ENCODE measurements at places on chromosomes 2 and 18.

GRCh38 chr18:68854786-68855391 lies 57.0 kb downstream of the CCDC102B start:
- DNase-seq = no peak

DNA sequence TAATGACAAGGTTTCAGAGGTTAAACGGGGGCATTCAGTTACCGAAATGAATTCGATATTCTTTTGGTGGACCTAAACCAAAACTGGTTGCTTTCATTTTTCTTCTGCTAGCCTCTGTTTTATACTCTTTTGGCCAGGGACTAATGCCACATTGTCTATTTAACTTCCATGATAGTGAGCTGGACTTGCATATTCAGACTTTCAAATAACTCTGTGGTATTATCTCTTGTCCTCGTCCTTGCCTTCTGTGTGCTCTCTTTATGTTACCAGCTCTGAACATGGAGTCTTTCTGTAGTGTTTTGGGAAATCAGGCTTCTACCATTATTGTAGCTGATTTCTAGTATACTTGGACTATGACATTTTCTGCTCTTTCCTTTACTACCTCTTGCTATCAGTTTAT lies 75.1 kb downstream of the CCDC102B start:
- no peak for DNase-seq

- DNase-seq = no peak
Observed at GRCh38 chr2:29097569-29097968, 17.6 kb upstream of the CLIP4 start.

DNA sequence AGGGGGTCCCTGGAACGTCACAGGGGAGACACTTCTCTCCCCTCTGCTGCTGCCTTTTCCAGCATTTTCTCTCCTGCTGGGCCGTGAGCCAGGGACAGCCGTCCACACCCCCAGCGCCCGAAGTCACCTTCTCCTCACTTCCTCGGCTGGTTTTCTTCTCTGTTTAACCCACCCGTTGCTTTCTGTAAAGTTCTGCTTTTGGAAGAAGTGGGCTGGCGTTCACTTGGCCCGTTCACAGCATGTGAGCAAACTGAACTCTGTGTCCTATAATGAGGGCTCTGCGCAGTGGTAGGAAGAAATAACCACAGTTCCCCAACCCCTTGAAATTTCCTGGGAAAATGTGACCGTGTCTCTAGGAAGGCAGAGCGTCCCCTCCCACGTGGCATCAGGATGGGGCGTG lies 187.0 kb upstream of the HDAC4 start:
- no peak for DNase-seq

GRCh38 chr2:159317392-159318088 lies 31.0 kb upstream of the WDSUB1 start:
- no peak for DNase-seq

DNA sequence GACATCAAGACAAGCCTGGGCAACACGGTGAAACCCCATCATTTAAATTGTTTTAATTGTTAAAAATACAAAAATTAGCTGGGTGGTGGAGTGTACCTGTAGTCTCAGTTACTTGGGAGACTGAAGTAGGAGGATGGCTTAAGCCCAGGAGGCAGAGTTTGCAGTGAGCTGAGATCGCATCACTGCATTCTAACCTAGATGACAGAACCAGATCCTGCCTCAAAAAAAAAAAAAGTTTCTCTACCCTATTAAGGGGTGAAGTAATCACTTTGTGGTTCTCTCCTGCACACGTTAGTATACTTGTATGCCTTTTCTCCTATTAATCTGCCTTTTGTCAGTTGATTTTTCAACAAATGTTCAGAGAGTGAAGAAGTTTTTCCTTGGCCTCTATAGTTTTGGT lies 18.1 kb upstream of the PUM2 start:
- no peak for DNase-seq

GRCh38 chr2:47293976-47294375 lies 109.0 kb upstream of the MSH2 start:
- DNase-seq = no peak

- no peak for DNase-seq
Observed at GRCh38 chr2:11389551-11390398, 45.3 kb upstream of the ROCK2 start.

DNA sequence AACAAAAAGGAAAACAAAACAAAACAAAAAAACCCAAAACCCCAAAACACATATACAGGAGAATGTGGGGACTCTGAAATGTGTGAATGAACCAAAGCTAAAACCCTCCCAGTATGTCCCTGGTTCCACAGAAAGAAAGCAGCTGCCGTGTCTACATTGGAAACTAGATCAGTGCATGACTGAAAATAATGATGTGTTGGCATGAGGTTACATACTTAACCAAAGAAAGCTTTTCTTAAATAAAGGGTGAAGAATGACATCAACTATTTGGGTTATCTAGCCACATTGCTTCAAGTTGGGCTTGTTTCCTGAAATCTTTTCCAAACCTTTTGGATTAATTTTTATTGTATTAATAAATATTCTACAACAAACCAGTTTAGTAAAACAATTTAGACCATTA lies 91.9 kb upstream of the FN1 start:
- no peak for DNase-seq
